Right renal pelvis (tissue), 4 donors: ENCODE measurements at places on chromosomes 1 and 21.

DNA sequence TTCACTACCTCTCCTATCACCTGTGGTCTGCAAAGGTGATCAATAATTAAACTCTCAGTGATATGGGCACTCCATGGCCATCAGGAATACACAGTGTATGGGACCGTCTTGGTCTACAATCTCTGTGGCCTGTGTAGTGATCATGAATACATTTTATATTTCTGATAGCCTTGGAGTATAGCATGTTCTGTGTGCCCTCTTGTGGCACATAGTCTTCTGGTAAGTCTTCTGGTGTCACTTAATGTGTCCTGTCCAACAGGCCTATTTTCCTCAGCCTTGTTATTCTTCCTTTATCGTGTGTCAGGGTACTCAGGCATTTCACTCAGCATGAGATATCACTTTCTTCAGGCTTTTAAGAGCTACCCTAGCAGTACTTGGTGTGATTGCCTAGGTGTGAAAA, 393.6 kb downstream of the AGBL4 start:
- no peak for DNase-seq

- DNase-seq = no peak
Observed at GRCh38 chr1:196774603-196775002, at the start of gene CFHR3. TSS of gene CFHR3 (plus strand) at chr1:196774840. CDS start at chr1:196774887, 47 bp downstream.

DNA sequence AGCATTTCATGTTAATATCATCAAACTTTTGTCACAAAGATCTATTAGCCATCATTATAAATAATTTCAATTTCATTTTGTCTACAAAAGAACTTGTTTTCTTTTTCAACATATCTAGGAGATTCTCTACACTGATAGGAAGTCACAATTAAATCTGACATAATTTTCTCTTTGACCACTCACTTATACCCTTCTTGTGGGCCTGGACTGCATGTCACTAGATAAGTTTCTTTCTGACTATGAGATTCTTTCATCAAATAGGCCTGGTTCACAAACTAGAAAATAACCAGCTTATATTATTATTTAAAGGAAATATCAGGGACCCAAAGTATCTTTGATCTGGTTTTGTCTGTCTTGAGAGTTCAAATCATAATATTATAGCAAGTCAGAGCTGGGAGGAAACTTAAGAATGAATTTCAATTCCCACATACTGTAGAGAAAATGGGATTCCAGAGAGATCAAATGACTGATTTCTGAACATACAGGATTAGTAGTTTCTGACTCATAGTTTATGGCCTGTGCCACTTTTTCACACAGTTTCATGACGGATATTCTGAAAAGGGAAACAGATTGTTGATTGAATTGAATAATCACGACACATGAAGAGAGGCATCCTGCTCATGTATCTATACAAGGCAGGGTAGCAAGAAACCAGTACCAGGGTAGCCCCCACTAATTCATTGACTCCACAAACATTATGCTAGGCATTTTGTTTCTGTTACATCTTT, 355.8 kb downstream of the GPATCH2 start:
- no peak for DNase-seq

DNA sequence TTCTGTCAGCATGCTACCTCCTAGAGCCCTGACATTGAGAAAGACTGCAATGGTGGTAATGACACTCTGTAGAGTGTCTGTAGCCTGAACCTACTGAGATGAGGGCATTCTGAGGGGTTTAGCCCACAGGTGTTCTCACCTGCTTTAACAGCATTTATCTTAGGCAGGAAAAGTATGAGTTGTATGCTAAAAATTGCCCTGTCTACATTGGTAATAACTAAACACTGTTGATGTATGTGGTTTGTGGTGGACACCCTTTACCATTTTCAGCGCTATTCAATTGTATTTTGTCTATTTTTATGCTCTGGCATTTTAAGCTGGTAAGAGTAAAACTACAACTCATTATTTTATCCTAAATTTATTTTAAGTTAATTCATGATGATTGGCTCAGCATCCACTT, 10.0 kb downstream of the PYHIN1 start:
- no peak for DNase-seq

GRCh38 chr1:197481101-197481500, 213.0 kb downstream of the CRB1 start:
- DNase-seq = no peak

DNA sequence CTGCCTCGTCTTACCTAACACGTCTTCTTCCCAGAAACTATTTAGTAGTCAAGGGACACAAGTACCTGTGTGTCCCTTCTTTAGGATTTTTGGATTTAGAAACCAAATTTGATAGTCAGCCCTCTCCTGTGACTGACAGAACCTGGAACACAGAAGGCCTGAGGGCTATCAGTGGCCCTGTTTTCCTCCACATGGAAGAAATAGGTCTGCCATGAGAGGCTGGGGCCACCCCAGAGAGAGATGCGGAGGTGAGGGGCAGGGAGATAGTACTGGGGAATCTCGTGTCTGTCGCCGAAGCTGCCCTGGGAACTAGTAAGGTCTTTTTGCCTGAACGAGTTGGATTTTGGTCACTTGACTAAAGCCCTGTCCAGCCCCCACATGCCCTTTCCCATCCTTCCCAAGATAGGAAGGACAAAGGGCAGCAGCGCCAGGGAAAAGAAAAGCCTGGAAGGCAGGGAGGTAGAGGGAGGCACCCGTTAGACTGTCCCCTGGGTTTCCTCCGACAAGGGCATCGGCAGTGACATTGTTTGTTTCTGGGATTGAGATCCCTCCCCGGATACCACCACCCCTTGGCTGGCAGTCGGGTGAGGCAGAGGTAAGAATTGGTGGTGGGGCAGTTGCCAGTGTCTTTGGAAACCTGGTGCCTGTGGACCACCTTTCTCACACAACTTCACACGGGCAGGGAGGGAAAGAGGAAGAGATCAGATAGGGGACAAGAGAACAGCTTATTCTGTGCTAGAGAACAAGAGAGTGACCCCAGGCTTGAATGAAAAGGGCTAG, 19.8 kb downstream of the SMIM12 start:
- DNase-seq = no peak
